Amygdala (tissue), 56 donors: ENCODE measurements at places on chromosomes 13 and 19.
A peak's percentile ranks its signal among the peaks of the same experiment; 100 is the strongest.

- no peak for DNase-seq
Measured at GRCh38 chr19:5623397-5624017, 624 bp downstream of the SAFB start.

DNA sequence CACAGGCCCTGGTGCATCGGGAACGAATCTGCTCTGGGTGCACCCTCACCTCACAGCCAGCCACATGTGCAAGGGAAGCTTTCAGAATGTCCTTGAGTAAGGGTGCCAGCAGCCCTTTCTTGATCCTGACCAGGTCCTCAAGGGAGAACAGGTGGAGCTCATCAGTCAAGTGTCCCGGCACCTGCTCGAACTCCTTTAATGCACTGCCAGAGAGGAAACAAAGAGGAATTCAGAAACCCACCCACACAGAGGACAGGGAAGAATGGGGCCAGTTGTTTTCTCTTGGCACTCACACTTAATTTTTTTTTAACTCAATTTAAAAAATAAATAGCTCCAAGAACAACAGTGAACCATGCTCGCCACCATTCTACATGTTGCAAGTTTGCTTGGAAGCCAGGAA, 41.7 kb downstream of the RUBCNL start:
- DNase-seq, result no peak

DNA sequence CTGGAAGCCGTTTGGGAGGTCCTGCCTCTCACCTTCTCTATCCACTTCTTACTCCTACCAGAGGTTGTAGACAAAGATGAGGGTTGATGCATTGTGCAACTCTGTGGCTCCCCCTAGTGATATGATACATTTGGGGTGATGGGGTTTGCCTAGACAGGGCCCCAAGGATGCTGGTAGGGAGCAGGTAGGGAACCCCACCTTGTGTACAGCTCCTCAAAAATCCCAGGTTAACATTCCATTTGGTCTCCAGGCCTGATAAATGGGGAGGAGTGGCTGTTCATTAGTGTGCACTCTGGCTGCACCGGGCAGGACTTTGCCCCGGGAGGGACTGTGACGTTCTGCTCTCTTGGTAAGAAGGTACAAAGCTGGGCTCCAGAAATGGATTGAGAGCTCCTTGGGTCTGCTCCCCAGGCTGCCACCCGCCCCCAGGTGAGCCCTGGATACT, 19.2 kb downstream of the SIGLEC8 start:
- no peak for DNase-seq

GRCh38 chr19:33678796-33679585, 57.2 kb downstream of the CHST8 start:
- no peak for DNase-seq

- no peak for DNase-seq
Measured at GRCh38 chr19:29497686-29498436, 27.9 kb upstream of the VSTM2B start.

- peak; percentile 89 for DNase-seq
Measured at GRCh38 chr19:3404324-3405260, 38.2 kb downstream of the NFIC start.

DNA sequence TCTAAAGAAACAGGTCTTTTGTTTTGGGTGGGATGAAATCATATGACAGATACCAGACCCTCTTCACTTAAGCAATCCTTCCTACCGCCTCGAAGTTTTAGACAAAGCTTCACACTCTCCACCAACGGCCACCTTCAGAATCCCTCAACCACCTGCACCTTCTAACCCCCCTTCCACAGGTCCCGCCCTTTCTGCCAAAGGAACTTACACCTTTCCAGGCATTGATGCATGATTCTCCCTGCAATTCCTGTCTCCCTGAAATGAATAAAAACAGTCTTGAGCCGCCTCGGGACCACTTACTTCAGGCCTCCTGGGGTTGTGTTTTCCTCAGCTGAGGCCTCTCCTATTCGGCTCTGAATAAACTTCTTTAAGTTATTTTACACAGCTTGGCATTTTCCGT, 859 bp downstream of the ZNF433 start:
- DNase-seq, result no peak

GRCh38 chr19:32910874-32911273, 41.3 kb upstream of the SLC7A9 start:
- DNase-seq, result no peak

DNA sequence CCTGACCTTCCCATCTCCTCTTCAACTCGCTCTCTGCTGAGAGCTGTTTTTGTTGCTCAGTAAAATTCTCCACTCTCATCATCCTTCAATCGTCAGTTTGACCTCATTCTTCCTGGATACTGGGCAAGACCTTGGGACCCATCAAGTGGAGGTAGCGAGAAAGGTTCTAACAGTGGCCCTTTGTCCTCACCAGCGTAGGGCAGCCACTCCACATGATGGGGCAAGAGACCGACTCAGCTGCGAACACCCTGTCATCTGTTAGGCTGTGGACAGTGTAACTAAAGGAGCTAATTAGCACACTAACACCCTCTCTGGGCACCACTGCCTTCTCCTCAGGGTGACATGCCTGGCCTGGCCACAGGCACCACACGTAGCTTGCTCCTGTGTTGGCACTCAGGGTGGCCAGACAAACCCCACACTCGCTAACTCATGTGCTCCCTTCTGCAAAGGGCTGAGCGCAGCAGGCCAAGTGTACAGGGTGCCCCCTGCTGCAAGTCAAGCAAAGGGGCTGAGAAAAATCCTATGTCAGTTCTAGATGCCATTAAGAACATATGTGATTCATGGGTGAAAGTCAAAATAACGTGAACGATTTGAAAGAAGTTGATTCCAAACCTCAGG, 1216.0 kb downstream of the SLITRK5 start:
- DNase-seq, result no peak

GRCh38 chr19:18435842-18436670, 1.9 kb downstream of the ISYNA1 start:
- no peak for DNase-seq

DNA sequence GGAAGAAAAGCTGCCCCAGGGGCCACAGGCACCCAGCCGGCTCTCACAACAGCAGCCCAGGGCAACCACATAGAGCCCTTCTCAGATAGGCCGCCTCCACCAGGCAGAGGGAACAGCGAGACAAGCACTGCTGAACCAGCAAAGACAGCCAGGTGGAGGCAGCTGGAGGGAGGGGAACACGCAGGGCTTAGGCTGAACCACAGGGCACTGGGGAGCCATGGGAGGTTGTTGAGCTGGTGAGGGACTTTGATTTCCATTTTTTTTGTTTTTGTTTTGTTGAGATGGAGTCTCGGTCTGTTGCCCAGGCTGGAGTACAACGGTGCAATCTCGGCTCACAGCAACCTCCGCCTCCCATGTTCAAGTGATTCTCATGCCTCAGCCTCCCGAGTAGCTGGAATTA, 3.5 kb downstream of the GAMT start:
- no peak for DNase-seq

DNA sequence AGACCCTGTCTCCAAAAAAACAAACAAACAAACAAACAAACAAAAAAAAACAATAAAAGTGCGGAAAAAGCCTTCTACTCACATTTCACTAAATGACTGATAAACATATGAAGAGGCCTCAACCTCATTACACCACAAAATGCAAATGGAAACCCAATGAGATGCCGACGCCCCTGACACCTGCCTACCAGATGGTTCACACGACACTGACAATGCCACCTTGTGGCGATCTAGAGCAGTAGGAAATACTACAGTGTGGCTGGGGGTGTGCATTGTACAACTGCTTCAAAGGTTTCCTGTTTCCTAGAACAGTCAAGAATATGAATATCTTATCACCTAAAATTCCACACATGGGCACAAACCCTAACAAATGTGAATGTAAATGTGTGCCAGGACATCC, 14.0 kb downstream of the SCGB2B2 start:
- DNase-seq, result no peak

- DNase-seq, result no peak
Measured at GRCh38 chr13:40992678-40993518, 26.2 kb downstream of the ELF1 start.

GRCh38 chr19:778910-779653, 18.2 kb upstream of the PTBP1 start:
- DNase-seq, result no peak

GRCh38 chr19:18308051-18308947, 14.6 kb downstream of the LSM4 start:
- DNase-seq, result no peak

GRCh38 chr13:112248862-112249592, 127.1 kb upstream of the SPACA7 start:
- DNase-seq, result no peak

DNA sequence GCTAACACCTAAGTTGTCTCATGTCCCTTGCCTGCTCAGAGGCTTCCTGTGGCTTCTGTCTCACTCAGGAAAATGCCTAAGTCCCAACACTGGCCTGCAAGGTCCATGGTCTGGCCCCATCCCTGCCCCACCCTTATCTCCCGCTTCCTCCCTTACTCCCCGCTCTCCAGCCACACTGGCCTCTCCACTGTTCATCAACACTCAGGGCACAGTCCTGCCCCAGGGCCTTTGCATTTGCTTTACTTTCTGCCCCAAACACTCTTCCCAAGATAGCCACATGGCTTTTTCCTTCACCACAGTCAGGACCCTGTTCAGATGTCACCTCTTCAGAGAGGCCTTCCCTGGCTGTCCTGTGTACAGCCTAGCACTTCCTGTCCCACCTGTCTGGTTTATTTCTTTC, 32.1 kb upstream of the IGSF23 start:
- no peak for DNase-seq

GRCh38 chr13:97307882-97308624, 85.9 kb downstream of the MBNL2 start:
- DNase-seq, result peak; percentile 21

GRCh38 chr13:98459171-98459681, 117.7 kb downstream of the STK24 start:
- no peak for DNase-seq

GRCh38 chr13:112715715-112716460, 26.1 kb downstream of the ATP11A start:
- no peak for DNase-seq

DNA sequence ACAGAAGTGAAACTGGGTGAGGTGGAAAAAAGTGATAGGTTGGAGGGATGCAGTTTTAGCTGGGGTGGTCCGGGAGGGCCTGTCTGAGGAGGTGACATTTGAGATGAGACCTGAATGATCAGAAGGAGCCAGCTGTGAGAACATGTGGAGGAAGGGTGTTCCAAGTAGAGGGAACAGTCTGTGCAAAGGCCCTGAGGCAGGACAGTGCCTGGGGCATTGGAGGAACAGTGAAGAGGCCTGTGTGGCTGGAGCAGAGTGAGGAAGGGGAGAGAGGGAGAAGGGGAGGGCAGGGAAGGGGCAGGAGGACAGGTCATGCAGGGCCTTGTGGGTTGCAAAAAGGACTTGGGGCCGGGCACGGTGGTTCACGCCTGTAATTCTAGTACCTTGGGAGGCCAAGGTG, 36.3 kb upstream of the PTPRS start:
- no peak for DNase-seq

DNA sequence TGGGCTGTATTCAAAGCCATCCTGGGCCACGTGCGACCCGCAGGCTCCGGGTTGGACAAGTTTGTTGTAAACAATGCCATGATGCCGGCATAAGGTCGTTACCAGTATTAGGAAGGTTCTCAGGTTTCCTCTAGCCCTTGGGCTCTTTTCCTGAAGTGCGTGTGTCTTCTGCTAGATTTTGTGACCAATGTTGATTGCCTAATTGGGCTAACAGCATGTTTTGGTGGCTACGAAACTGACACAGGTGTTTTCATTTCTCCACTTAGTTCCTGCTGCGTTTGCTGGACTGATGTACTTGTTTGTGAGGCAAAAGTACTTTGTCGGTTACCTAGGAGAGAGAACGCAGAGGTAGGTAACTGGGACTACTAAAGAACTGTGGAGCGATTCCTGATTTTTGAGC, 20.3 kb downstream of the ALOX5AP start:
- DNase-seq, result no peak

DNA sequence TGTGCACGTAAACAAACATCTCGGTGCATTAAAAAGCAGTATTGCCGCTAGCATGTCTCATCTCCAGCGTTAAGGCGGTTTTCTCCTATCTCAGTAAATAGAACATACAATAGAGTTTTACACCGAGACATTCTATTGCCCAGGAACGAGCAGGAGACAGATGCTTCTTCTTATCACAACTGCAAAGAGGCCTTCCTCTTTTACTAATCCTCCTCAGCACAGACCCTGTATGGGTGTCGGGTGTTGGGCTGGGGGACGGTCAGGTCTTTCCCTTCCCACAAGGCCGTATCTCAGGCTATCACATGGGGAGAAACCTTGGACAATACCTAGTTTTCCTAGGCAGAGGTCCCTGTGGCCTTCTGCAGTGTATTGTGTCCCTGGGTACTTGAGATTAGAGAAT, 21.2 kb downstream of the ZNF233 start:
- DNase-seq, result no peak

DNA sequence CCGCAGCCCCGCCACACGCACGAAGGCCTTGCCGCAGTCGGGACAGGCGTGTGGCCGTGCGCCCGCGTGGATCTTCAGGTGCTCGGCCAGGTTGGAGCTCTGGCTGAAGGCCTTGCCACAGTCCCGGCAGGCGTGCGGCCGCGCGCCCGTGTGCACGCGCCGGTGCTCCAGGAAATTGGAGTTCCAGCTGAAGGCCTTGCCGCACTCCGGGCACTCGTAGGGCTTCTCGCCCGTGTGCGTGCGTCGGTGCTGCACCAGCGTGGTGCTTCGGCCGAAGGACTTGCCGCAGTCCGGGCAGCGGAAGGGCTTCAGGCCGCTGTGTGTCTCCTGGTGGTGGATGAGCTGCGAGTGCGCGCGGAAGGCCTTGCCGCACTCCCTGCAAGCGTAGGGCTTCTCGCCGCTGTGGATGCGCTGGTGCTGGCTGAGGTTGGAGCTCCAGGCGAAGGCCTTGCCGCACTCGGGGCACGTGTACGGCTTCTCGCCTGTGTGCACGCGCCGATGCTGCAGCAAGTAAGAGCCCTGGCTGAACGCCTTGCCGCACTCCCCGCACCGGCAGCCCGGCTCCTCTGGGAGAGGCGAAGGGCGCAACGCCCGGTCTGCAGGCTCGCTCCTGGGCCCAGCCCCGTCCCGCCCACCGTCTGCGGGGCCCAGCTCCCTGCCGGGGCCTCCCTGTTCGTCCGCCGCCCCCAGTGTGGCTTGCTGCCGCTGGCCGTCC, 3.6 kb upstream of the A1BG start:
- DNase-seq, result no peak

DNA sequence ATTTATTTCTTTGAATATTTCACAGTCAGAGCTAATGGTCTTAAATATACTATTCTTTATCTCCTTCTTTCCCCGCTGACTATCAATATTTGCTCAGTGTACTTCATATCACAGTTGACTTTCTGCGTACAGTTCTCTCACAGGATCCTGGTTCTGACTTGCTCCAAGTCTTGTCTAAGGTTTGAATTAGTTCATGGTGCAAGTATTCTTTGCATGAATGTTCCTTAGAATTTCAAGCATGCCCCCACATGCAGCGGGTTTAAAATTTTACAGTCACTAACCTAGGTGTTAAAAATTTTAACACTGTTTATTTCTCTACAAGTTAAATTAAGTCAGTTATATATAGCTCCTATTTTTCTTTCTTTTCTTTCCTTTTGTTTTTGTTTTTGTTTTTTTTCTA, 20.8 kb upstream of the KLF12 start:
- no peak for DNase-seq
